Sigmoid colon (tissue), 7 donors: ENCODE measurements at places on chromosomes 1 and 21.
A peak's percentile ranks its signal among the peaks of the same experiment; 100 is the strongest.

- no peak for DNase-seq
These were observed 326.6 kb downstream of the CAMTA1 start for GRCh38 chr1:7111853-7112252.

- DNase-seq: no peak
These were observed 28.7 kb upstream of the HMGN1 start for GRCh38 chr21:39377444-39378050.

- DNase-seq: no peak
These were observed 15.1 kb upstream of the KLF17 start for GRCh38 chr1:44103270-44104131.

DNA sequence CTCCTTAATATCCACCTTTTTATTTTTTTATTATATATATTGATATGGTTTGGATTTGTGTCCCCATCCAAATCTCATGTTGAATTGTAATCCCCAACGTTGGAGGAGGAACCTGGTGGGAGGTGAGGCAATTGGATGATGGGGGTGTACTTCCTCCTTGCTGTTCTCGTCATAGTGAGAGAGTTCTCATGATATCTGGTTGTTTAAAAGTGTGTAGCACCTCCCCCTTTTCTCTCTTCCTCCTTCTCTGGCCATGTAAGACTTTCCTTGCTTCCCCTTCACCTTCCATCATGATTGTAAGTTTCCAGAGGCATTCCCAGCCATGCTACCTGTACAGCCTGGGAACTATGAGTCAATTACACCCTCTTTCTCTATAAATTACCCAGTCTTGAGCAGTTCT lies 22.7 kb upstream of the CCSAP start:
- DNase-seq: no peak

- no peak for DNase-seq
These were observed 21.2 kb upstream of the MYOCOS start for GRCh38 chr1:171600862-171601261.

DNA sequence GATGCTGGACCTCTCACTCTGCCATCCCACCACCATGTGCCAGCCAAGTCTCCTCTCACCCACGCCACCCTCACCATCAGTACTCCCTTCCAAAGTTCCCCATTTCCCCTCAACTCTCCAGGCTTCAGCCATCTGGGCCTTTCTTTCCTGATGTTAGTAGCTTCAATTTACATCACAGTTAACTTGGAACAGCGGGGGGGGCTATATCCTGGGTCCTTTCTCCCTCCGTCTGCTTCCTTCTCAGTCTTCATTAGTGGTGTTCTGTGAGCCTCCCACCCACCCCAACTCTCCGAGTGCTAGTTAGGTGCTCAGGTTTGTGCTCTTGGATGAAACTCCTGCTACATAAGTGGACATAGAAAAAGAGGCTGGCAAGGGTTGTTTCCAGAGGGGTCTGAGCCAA lies 31.9 kb downstream of the KCNC4 start:
- peak; percentile 33 for DNase-seq

GRCh38 chr1:218480137-218480536 lies 135.0 kb downstream of the TGFB2 start:
- DNase-seq: peak; percentile 65

GRCh38 chr21:38675182-38675824 lies 130.4 kb upstream of the ETS2 start:
- DNase-seq: no peak

GRCh38 chr1:151822404-151822803 lies 9.2 kb downstream of the RORC start:
- no peak for DNase-seq

- no peak for DNase-seq
These were observed 7.4 kb upstream of the AMPD1 start for GRCh38 chr1:114702737-114703136.

DNA sequence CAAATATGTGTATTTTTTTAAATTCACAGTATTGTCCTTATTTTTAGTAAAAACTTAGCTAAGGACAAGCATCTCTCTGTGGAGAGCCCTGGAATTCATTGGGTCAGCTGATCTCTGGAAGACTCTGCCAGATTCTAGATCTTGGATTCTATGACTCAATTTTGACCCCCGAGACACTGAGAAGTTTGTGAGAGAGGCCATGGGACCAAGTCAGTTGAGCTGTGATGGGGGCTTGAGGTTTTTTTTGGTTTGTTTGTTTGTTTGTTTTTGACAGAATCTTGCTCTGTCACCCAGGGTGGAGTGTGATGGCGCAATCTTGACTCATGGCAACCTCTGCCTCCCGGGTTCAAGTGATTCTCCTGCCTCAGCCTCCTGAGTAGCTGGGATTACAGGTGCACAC lies 13.5 kb downstream of the SHISA4 start:
- DNase-seq: no peak

DNA sequence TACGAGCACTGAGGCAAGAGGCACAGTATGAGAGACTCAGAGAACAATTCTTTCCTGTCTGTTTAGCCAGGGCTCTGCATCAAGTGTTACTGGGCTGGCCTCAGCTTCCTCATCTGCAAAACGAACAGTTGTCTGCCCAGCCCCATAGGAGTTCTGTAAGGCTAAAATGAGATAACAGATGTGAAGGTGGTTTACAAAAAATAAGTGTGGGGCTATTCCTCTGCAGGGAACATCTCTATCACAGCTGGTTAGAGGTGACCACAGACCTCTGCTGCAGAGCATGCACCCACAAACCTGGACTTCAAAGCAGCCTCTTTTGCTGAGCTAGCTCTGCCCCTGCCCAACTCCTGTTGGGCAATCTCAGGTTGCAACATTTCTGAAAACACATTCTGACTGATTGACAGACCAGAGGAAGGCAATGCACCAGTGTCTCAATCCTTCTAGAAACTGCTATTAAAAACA lies 10.5 kb upstream of the OLIG1 start:
- DNase-seq: no peak

DNA sequence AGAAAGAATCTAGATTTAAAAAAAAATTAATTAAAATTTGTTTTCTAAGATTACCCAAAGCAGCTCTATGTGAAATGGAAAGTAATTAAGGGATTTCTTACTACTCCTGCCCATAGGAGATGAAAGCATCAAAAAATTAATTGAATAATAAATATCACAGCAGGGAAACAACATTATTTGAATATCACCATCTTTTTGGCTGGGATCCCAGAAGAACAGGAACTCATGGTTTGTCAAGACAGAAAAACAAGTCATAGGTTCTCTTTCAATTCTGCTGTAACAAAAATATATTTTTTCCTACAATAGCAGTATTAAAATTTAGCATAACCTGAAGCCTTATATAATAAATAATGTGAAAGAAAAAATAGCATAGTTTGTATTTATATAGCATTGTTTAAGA lies 1713.4 kb downstream of the NCAM2 start:
- DNase-seq: no peak
